A172 (cell line): ENCODE measurements at places on chromosomes 3 and 15. TPM values are rescaled to one million over a fixed set of nuclear protein-coding genes. Genes with fewer than 3 reads are reported as not detected.

- no peak for DNase-seq
These were observed 104.3 kb upstream of the RASGRP1 start for GRCh38 chr15:38668898-38669391.

DNA sequence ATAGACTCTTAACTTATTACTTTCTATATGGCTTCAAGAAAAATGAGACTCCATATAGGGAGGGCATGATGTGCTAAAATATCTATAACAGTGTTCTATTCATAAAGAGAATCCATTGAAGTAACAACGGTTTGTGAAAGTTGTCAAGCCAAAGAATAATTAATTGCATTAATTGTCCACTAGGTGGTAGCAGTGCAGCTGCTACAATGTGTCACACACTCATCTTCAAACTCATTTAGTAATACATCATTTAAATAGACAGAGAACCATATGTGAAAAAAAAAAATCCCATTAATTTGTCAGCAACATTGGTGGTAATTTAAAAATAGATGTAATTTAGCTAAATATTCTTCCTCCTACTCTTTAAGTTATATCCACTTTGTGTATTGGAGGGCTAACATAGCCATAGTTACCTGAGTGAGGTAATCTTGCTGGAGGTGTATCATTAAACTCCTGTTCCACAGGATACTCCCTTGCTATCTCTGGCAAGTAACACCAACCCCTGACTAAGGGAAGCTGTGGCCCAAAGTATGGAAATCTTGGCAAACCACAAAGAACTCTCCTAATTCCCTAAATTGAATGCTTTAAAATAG is 3.7 kb upstream of the CPA3 start:
- DNase-seq, result peak; percentile 63

DNA sequence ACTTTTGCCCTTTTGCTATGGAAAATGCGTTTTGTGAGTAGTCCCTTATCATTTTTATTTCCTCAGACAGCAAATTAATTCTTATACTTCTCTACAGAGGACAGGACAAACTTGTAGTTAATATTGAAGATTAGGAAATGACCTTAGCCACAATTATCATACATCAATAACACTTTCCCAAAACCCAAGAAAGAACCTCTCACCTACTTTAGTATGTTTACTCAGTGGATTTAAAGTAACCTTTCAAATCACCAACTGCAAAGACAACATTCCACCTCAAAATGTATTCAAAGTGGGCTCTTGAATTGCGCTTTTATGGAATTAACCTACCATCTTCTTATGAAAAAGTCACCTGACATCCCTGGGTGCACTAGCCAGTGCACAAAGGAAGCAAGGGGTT is 107.3 kb downstream of the PLCH1 start:
- DNase-seq, result no peak

GRCh38 chr3:108548304-108548703 is 37.9 kb upstream of the MYH15 start:
- DNase-seq, result no peak

MORF4L1 gene
- total RNA-seq, result 261 and 441 TPM in 2 replicates

GATM gene
- total RNA-seq, result 0.67 and 1.9 TPM in 2 replicates

GPR62 gene
- not detected in 2 replicates for total RNA-seq

XCR1 gene
- total RNA-seq, result not detected in 2 replicates
